Activated CD4-positive, alpha-beta T cell treated with anti-CD3 and anti-CD28 coated beads, Interleukin-2, amount 50 U/mL, for 24 hours (primary cell): ENCODE measurements at places on chromosomes 3 and 15.

- DNase-seq, result no peak
These were observed 667 bp upstream of the ACOX2 start for GRCh38 chr3:58537412-58538301.

- no peak for DNase-seq
These were observed 186.5 kb downstream of the TUSC7 start for GRCh38 chr3:116896116-116896515.

GRCh38 chr15:49870472-49870871 is 248.6 kb downstream of the ATP8B4 start:
- no peak for DNase-seq

GRCh38 chr3:13474776-13475303 is 5.3 kb upstream of the HDAC11 start:
- no peak for DNase-seq

- no peak for DNase-seq
These were observed 34.7 kb upstream of the BNIP2 start for GRCh38 chr15:59723687-59724346.

GRCh38 chr3:157151151-157151550 is 8.8 kb downstream of the CCNL1 start:
- DNase-seq, result no peak

GRCh38 chr15:34644061-34644460 is 60.6 kb upstream of the GOLGA8B start:
- DNase-seq, result no peak
